ENCODE measurements at places on chromosomes 6 and 20.

DNA sequence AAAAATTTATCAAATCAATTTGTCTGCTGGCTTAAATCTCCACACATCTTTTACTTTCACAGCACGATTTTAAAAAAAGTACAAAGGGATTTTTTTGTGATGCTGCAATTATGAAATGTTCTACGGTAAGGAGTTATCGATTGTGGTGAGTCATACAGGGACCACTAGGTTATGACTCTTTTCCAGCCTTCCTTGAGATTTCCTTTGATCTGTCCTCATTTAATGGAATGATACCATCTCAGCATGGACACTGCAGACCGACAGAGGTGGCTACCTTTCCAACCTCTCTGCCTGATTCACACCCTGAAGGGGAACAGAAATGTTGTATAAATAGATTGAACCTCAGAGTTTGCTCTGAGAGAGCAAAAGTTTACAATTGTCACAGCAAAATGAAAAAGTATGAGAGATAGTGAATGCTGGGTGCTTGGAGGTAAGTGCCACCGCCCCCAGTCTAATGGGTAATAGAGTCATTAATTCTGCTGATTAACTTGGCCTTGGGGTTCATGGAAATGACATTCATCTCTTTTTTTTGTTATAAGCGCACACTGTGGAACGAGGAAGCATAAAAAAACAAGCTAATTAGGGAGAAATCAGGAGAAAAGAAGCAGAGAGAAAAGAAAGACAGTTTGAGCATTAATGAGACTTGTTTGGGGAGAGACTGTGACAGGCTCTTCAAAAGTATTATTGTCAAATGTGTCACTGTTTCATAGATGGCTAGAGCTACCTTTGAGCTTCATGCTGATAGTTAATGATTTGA lies 306.0 kb downstream of the RNF144B start:
- no peak for DNase-seq

DNA sequence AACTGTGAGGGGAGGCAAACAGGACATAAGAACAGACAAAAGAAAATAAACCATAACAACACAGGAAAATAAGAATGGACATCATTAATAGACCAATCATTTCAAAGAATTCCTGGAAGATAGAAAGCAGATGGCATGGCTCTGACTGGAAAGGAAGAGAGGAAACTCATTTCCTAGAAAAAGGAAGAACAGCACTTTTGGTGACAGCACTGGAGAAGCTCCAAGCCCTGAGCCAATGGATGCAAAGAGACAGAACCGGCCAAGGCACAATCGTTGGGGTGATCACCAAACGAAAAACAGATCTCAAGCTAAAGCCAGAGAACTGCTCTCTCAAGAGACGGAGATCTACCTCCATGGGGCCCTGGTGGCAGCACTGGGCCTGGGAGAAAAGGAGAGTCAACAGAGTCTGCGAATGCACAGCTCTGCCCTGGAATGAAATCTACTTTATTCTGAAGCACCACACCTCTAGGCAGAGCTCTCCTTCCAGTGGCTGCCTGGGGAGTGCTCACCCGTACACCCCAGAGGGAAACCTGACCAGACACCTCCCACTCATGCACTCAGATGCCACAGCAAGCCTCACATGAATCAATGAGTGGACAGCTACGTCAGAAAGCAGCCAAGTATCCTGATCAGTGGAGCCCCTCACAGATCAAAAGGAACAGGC lies 24.2 kb downstream of the KIAA0319 start:
- no peak for DNase-seq

- no peak for DNase-seq
Observed at GRCh38 chr20:9699181-9699580, 139.7 kb downstream of the PAK5 start.

- no peak for DNase-seq
Observed at GRCh38 chr6:155093430-155093829, 98.3 kb downstream of the TIAM2 start.

DNA sequence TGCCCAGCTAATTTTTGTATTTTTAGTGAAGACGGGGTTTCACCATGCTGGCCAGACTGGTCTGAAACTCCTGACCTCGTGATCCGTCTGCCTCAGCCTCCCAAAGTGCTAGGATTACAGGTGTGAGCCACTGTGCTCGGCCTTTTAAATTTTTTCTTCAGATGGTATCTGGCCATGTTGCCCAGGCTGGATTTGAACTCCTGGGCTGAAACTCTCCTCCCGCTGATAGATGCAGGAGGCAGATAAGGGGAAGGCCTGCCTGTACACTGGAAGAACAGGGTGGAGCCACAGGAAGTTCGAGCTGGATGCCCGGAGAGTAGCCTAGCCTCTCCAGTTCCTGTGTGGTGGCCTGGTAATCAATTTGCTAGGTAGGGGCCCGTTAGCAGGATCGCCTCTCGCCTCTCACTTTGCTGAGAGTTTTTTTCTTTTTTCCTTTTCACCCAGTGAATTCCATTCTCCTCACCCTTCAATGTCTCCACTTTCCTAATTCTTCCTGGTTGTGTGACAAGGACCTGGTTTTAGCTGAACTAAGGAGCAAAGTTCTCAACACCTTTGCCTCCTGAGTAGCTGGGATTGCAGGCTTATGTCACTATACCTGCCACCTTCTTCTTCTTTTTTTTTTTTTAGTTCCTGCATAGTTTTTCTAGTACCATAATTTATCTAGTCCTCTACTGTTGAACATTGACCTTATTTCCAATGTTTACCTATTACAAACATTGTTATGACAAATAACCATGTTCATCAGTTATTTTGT lies 19.4 kb upstream of the ITCH start:
- DNase-seq: no peak

DNA sequence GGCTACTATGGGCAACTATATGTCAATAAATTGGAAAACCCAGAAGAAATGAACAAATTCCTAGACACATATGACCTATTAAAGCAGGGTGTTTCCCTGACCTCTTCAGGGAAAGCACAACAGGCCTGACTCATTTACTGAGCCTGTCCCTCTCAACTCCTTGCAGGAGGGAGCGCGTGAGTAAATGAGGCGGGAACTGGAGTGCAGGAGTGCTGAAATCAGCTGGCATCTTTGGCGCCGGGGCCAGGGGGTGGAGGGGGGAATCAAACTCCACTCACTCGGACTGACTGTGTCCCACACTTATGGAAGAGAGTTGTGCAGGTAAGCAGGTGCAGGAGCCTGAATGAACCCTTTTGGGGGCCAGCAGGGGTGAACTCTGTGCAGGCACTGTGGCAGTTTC lies 671.2 kb upstream of the PTCHD4 start:
- no peak for DNase-seq

GRCh38 chr6:136037876-136038460 lies 186.5 kb downstream of the PDE7B start:
- DNase-seq: no peak

- no peak for DNase-seq
Observed at GRCh38 chr6:111030008-111031007, 48.5 kb downstream of the RPF2 start.

DNA sequence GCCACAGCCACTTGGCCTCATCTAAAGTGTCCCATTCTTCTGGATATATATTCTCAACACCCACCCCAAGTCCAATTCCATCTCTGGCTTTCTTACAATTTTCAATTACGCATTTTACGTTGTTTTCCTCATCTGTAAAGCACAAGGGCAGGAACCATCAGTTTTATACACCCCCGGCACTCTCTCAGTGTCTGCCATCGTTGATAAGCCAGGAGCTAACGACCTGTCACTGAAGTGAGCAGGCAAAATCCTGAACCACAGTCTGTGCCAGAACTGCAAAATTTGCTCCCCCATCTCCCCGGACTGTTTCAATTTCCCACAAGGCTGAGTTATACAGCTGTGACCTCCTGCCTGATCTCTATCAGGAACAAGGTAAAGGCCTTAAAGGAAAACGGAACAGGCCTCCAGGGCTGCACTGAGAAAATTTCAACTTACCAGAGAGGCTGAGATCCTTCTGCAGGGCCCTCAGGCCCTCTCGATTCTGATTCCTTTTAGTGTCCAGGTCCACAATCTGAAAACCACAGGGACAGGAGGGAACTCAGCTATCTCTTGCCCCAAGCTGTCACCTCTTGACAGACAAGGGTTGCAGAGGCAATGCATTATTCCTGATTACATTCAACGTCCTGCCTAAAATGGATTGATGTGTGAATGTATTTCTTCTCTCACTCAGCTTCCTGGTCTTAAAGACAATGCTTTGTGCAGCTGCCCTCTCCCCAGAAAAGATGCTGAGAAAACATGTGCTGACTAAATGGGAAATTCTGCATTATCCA lies 1.8 kb downstream of the PDRG1 start:
- DNase-seq: no peak

- DNase-seq: no peak
Observed at GRCh38 chr20:14384416-14385175, 47.2 kb upstream of the FLRT3 start.

DNA sequence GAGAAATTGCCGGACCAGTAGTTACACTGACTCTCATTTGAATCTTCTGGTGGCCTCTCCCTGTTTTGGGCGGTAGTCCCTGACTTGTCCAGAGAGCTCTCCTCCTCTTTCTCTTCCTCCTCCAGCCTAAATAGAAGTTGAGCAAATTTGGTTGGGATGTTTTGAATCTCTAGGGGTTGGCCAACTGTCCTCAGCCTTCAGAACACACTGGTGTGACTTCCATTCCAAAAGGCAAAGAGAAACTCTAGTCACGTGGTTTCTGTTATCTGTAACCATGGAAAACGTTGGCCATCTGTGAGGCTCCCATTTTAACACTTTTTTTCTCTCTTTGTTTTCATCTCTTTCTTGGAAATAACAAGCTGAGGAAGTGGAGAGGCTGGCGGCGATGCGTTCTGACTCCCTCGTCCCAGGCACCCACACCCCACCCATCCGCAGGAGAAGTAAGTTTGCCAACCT lies 275.3 kb downstream of the TBC1D7 start:
- DNase-seq: no peak

DNA sequence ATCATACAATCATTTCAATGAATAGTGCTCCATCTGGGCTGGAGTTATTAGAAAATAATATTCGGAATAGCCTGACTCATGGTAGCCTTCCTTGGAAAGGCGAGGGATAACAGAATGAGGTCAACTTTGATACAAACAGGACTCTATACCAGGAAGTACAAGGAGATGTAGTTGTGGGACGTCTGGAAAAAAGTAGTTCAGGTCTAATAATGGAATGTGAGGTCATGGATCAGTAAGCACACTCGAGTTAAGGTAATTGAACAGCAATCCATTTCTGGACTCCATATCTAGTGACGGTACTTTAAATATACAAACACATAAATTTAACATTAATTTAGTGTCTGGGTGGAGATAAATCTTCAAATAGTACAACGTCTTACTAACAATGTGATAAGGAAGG lies 1204.0 kb upstream of the ADGRB3 start:
- no peak for DNase-seq

DNA sequence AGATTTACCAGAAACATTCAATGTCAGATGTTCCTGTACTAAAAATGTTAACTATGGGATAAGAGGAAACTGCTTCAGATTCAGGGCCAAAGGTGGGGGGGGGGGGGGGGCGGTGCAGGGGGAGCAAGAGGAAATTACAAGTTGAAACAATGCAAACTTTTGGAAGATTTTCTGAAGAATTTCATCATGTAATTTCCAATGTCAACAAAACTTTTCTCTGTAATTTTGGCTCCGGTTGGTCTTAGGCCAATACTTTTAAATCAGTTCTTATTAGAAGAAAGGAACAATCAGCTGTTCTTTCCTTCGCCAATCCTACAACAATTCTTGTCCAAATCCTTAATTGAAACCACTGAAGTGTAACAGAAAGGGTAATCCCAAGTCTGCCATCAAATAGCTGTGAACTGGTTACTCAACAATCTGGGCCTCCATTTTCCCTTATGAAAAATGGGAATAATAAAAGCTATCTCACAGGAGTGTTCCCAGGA lies 13.1 kb downstream of the UQCC1 start:
- DNase-seq: no peak

DNA sequence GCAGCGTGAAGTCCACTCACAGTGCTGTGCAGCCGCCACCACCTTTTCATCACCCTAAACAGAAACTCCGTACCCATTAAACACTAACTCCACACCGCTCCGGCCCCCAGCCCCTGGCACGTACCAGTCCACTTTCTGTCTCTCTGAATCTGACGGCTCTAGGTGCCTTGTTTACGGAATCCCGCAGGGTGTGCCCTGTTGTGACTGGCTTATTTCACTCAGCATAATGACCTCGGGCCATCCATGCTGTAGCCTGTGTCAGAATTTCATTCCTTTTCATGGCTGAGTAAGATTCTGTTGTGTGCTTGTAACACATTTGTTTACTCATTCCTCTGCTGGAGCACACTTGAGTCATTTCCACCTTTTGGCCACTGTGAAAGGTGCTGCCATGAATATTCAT lies 18.0 kb downstream of the TCFL5 start:
- no peak for DNase-seq

DNA sequence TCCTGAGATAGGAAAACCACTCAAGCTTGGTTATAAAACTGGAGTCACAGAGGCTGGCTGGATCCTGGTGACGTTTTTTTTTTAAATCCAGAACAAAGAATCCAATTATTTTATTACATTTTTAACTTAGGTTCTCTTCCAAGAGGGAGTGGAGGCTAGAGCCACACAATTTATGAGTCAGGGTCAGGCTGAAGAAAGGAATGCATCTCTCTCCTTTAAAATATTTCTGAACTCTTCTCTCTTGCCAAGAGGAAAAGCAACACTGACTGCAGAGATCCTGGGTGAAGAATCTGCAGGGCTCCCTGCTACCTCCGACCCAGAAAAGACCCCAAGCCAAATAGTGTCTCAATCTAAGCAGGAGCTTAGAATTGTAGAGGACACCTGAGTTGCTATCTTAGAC lies 88.5 kb upstream of the SSTR4 start:
- no peak for DNase-seq

DNA sequence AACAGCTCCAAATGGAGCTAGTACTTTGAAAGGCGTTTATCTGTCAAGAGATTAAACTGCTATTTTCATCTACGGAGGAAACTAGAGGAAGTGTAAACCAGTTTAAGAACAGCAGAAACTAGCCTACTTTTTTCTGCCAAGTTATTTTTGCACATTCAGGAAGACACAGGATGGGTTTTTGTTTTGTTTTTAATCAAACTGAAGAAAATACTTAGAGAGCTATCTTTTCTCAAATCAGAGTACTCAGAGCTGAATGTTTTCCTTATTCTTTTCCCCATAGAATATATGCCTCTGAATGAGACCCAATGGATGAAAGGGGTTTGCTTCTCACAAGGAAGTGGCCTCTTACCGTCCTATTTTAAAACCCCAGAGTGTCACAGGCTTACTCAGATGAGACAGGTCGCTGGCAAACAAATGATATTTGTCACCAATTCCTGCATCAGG lies 538.5 kb downstream of the CD83 start:
- DNase-seq: no peak

- no peak for DNase-seq
Observed at GRCh38 chr6:110271732-110272022, 86.5 kb downstream of the METTL24 start.

DNA sequence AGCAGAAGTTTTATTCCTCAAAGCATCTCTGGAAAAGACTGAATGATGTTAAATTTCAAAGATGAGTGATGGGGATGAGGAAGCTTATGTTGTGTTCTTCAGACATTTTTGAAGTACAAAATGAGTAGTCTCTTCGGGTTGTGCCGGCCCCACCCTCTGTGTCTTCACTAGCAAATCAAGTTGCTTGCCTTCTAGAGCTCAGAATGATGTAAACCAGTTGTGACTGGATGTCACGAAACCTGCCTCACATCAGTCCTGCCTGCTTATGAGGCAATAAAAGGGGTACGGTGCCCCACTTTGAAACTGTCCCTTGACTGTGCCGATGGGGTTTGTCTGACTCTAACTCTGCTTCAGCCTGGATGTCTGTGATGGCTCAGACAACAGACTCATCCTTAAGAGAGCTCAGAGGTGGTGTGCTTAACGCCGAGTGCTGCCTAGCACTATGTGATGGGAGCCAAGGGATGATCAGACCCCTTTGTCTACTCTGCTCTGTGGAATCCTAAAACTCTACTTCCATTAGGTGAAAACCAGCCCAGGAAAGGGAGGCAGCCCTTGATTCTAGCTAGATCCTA lies 19.0 kb downstream of the TOMM34 start:
- no peak for DNase-seq

All from neuronal stem cell (in vitro differentiated cells).